ENCODE measurements at places on chromosomes 5 and 9.

DNA sequence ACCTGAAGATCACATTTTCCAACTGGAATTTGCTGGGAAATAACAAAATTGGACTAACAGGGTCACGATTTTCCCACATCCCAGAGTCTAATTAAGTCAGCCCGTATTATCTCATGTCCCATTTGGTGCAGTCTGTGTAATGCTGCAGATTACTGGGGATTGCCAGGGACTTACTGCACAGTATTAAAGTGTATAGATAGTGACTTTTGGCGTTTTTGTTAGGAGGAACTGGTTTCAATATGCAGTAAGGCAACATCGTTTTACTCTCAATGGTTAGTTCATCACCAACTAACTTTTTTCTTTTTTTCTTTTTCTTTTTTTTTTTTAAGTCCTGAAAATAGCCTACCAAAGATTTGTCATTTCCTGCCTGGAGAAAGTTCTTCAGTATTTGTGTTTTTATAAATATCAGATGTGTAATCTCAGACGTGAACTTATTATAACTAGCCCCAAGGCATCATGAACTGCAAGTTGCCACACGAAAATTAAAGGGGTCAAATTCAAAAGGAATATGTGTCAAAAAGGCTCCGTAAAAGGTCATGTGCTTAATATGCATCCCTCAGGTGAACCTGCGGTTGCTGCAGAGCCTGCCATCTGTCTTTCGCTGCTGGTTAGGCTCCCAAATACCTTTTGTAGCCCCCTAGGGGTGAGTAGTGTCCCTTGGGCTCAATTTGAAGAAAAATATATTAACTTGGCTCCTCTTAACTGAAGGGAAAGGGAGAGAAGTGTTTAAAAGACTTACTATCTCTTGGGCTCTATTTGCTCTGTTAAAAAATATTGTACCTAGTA, 176.7 kb upstream of the ADAMTSL1 start:
- DNase-seq = no peak

GRCh38 chr9:112091810-112092209, 83.3 kb downstream of the SUSD1 start:
- no peak for DNase-seq

DNA sequence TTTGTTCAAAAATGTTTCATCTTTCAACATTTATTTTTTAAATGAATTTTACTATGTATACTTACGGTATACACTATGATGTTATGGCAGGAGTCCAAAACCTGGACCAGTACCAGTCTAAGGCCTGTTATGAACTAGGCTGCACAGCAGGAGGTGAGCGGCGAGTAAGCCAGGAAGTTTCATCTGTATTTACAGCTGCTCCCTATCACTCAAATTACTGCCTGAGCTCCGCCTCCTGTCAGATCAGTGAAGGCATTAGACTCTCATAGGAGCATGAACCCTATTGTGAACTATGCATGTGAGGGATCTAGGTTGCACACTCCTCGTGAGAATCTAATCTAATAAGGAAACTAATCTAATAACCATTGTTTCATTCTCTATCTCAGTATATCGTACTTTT, 715.5 kb upstream of the PTPRD start:
- no peak for DNase-seq

DNA sequence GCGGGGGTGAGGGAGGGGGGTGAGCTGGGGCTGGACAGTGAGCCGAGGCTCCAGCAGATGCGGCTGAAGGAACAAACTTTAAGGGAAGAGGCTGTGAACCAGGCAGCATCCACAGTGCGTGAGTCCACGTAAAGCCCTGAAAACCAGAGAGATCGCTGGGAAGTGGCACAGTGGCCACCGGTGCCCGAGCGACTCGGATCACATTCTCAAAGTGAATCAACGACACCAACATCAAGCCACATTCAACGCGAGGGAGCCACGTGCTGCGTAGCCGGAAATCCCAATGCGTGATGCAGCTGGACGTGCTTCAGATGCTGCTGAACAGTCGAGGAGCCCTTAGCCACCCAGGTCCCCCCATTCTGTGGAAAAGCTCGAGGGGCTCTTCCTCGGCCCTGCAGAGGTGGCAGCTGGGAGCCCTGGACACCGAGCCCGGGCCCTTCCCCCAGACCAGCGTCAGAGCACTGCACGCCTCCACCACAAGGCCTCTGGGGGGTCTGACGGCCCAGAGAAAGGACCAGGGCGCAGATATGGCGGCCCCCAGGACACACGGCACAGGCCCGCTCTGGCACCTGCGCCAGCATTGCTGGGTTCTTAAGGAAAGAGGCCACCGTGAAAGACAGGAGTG, 53.7 kb upstream of the EXOC3 start:
- DNase-seq = no peak

- no peak for DNase-seq
Observed at GRCh38 chr9:95206143-95206542, 111.4 kb downstream of the FANCC start.

DNA sequence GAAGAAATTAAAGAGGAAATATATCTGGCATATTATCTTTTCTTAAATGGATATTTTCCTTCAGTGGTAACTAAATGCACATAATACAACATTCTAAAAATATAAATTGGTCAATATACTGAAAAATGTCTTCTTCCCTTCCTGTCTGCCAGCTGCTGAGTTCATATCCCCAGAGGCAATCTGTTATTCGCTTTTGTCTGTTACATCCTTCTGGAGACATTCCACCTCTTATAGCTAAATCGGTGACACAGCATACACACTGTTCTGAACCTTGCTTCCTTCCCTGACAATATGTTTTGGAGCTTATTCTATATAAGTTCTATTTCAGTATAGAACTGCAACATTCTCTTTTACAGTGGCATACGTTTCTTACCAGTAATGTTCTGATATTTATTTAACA, 147.8 kb downstream of the TENT4A start:
- DNase-seq = no peak

GRCh38 chr9:97831843-97832636, 21.0 kb upstream of the FOXE1 start:
- no peak for DNase-seq

GRCh38 chr5:161411156-161411555, 135.4 kb downstream of the GABRB2 start:
- DNase-seq = no peak

- DNase-seq = no peak
Observed at GRCh38 chr5:151694035-151694485, 7.3 kb upstream of the SPARC start.
